Activated naive CD8-positive, alpha-beta T cell treated with anti-CD3 and anti-CD28 coated beads, Interleukin-2, amount 50 U/mL, for 24 hours (primary cell): ENCODE measurements at places on chromosomes 11 and 22.

DNA sequence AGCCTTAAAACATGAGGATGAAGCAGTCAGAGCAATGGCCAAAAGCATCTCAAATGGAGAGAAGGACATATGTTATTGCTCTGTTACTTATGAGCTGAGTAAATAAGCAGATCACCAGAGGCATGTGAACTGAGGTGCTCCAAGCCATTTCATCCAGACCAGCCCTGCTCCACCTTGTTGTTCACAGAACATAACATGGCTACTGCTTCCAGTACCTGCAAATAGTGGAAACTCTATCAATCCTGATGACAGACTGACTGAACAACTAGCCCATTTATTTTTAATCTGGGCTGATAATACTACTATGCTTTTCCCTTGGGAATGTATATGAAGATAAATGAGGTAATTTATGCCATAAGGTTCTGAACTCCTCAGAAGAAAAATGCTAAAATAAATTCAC, 1164.7 kb downstream of the FAM181B start:
- DNase-seq, result no peak
- no peak overlapping the region for H3K27ac ChIP-seq
- no peak overlapping the region for H3K4me3 ChIP-seq
- no peaks in the 10 kb centered on the region for H3K36me3 ChIP-seq
- no peaks in the 10 kb centered on the region for H3K27me3 ChIP-seq
- H3K4me1 ChIP-seq, result no peaks in the 10 kb centered on the region

GRCh38 chr11:114130629-114131277, 71.2 kb downstream of the ZBTB16 start:
- peaks cover 25% of the 10 kb centered on the region for H3K4me1 ChIP-seq
- H3K27ac ChIP-seq, result no peak overlapping the region
- no peaks in the 10 kb centered on the region for H3K36me3 ChIP-seq
- no peak overlapping the region for H3K4me3 ChIP-seq
- DNase-seq, result no peak
- no peaks in the 10 kb centered on the region for H3K27me3 ChIP-seq

GRCh38 chr11:130785380-130786116, 130.7 kb downstream of the SNX19 start:
- no peaks in the 10 kb centered on the region for H3K4me1 ChIP-seq
- H3K4me3 ChIP-seq, result no peak overlapping the region
- H3K36me3 ChIP-seq, result peaks cover 1% of the 10 kb centered on the region
- DNase-seq, result no peak
- H3K27me3 ChIP-seq, result no peaks in the 10 kb centered on the region

GRCh38 chr22:22976033-22976922, 88.7 kb downstream of the IGLL5 start:
- no peaks in the 10 kb centered on the region for H3K4me1 ChIP-seq
- no peak overlapping the region for H3K4me3 ChIP-seq
- no peak overlapping the region for H3K27ac ChIP-seq
- no peaks in the 10 kb centered on the region for H3K36me3 ChIP-seq
- peaks cover 8% of the 10 kb centered on the region for H3K27me3 ChIP-seq

GRCh38 chr11:105372206-105372605, 232.6 kb upstream of the CARD18 start:
- H3K4me3 ChIP-seq, result no peak overlapping the region
- no peak for DNase-seq
- no peak overlapping the region for H3K27ac ChIP-seq
- no peaks in the 10 kb centered on the region for H3K27me3 ChIP-seq

- no peaks in the 10 kb centered on the region for H3K27me3 ChIP-seq
- H3K4me1 ChIP-seq, result peaks cover 11% of the 10 kb centered on the region
- H3K4me3 ChIP-seq, result no peak overlapping the region
- no peak for DNase-seq
- H3K27ac ChIP-seq, result no peak overlapping the region
These were observed 40.5 kb downstream of the DUSP8 start for GRCh38 chr11:1531449-1532013.

- no peak overlapping the region for H3K4me3 ChIP-seq
- no peak overlapping the region for H3K27ac ChIP-seq
- no peaks in the 10 kb centered on the region for H3K36me3 ChIP-seq
- H3K27me3 ChIP-seq, result peaks cover 7% of the 10 kb centered on the region
These were observed 59.2 kb downstream of the NFAM1 start for GRCh38 chr22:42372976-42373375.

DNA sequence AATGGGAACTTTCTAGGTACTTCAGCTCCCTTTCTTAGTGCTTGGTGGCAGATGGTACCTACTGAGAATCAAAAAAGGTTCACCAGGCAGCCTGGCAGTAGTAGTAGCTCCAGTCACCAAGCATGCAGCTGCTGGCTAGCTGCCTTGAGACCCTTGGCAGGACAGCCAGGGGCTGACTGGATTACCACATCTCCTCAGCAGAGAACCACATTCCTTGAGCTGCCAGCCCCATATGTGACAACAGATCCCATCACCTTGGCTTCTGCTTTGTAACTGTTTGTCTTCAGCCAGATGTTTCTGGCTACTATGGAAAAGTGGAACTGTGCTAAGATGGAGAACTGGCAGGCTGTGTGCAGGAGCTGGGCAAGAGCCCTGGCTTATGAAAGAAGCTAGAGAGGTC, 39.6 kb upstream of the CHRM4 start:
- no peak overlapping the region for H3K27ac ChIP-seq
- H3K36me3 ChIP-seq, result peaks cover 19% of the 10 kb centered on the region
- no peaks in the 10 kb centered on the region for H3K4me1 ChIP-seq
- no peak overlapping the region for H3K4me3 ChIP-seq
- DNase-seq, result no peak

DNA sequence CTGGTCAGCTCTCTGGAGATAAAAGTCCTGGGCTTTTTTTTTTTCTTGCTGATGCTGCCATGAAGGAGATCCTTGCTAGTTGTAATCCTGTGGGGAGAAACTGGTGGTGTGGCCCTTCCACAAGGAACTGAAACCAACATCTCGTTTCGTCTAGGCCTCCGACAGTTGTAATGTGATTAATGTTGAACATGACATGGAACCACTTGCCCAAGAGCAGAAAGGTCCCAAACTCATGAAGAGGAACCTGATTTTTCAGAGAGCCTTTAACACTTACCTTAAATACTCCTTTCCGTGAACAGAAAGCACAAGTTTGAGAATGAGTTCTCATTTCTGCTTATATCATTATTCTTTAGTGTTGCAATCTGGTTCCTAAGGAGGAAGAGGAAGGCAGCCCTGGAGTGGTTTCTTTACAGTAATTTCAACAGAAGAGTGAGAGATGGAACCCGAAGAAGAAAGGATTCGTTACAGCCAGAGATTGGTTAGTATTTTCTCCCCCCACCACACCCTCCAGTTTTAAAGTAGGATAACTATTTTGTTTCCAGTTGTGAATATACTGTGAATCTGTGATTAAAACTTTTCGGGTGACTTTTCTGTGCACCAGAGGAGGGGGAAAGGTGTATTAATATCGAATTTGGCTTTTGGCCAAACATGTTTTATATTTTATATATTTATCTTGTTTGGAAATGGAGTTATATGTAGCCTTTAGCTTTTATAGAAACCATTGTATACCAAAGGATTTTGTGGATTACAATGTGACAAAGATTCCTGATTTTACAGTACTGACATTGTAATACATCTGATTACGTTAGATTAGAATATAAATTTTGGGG, 2.0 kb downstream of the KDM2A start:
- peaks cover 30% of the 10 kb centered on the region for H3K36me3 ChIP-seq
- peak overlapping the region; percentile 95 for H3K4me3 ChIP-seq
- DNase-seq, result peak; percentile 34

DNA sequence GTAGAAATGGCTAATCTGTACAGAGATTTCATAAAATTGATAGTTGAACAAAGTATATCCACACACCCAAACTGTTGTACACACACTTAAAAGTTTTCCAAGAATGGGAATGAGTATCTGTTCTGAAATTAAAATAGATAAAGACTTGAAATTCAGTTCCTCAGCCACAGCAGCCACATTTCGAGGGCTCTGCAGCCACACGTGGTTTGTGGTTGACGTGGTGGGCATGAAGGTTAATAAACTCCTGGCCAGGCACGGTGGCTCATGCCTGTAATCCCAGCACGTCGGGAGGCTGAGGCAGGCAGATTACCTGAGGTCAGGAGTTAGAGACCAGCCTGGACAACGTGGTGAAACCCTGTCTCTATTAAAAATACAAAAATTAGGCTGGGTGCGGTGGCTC, 24.0 kb downstream of the TPST2 start:
- no peaks in the 10 kb centered on the region for H3K27me3 ChIP-seq
- no peak overlapping the region for H3K4me3 ChIP-seq
- DNase-seq, result peak; percentile 35
- no peak overlapping the region for H3K27ac ChIP-seq

DNA sequence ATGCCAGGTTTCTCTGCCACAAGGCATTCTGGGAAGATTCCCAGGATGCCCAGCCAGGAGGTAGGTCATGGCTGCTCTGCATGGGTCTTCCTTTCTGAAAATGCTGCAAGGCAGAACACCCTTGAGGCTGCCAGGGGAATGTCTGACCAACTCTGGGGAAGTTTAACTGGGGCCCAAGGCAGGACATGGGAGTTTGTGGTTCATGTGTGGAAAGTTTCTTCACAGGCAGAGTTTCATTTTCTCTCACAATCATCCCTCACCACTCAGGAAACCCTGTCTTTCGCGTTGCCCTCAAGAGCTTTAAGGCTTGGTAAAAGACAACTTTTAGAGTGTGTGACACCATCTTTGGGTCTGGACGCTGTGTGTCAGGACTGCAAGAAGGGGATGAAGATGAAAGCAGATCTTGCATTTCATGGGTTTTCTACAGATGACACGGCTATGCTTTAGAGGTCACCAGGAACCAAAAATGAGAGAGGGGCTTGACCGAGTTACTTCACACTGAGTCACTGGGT, 133.5 kb downstream of the CD44 start:
- H3K4me3 ChIP-seq, result peak overlapping the region; percentile 58
- H3K27me3 ChIP-seq, result no peaks in the 10 kb centered on the region
- H3K27ac ChIP-seq, result peak overlapping the region; percentile 91
- H3K36me3 ChIP-seq, result no peaks in the 10 kb centered on the region

DNA sequence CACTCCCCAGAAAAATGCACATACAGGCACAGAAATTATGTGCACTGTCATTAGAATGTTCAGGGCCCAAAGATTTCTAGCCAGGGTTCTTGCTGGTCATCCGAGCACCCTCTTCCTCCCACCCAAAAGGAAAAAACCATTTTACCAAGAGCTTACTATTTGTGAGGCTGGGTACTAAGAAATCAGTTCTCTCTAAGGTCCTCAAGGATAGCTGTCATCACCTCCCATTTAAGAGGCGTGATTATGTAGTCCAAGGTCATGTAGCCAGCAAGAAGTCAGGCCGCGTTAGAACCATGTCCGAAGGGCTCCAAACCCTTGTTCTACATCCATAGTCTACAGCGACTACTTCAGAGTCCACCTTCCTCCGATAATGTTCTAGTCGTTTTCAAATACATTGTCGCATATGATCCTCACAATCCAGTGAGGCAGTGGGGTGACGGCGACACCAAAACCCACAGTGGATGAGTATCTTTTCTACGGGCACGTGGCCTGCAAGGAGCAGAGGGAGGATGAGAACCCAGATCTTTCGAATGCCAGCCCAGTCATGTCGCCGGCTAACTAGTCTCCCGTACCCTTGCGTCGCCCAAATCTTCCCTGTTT, 634 bp downstream of the TIMM8B start:
- H3K36me3 ChIP-seq, result peaks cover 75% of the 10 kb centered on the region
- DNase-seq, result peak; percentile 47
- H3K4me1 ChIP-seq, result peaks cover 61% of the 10 kb centered on the region
- H3K27ac ChIP-seq, result peak overlapping the region; percentile 98
- peak overlapping the region; percentile 100 for H3K4me3 ChIP-seq

GRCh38 chr11:17117262-17117661, 39.8 kb upstream of the RPS13 start:
- H3K36me3 ChIP-seq, result peaks cover 21% of the 10 kb centered on the region
- no peak for DNase-seq

DNA sequence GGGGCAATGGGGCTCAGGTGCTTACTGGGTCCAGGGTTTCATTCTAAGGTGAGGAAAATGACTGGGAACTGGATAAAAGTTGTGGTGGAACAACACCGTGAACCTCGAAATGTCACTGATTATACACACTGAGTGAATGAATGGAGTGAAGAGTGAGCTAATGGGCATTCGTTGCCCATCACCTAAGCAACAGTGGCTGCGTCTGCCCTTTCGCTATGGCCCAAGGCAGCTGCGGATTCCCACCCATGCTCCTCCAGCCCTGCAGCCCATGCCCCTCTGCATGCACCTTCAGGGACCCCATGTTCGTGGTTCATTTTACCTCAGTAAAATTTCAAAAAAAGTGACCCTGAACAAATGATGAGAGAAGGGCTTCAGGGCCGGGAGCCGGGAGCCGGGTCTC, 196.3 kb downstream of the CTTN start:
- H3K4me3 ChIP-seq, result no peak overlapping the region
- DNase-seq, result no peak
- H3K27me3 ChIP-seq, result peaks cover 18% of the 10 kb centered on the region
- H3K36me3 ChIP-seq, result no peaks in the 10 kb centered on the region

DNA sequence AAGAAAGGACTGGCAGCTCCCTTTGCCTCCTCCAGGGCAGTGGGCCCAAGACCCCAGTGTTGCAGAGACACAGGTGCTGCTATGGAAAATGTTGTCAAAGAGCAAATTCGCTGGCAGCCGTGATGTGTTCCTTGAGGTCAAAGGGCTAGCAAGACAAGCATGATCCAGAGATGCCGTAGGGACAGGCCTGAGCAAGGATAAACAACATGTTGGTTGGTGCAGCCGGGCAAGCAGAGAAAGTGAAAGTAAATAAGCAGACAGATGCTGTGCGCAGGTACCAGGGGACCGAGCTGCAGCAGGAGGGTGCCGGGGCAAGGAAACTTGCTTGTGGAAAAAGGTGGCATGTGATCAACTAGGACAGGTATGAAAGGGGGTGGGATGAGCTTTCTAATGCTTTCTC, 125.5 kb upstream of the NECTIN1 start:
- H3K27ac ChIP-seq, result no peak overlapping the region
- H3K4me3 ChIP-seq, result no peak overlapping the region
- DNase-seq, result no peak
- H3K27me3 ChIP-seq, result peaks cover 17% of the 10 kb centered on the region

DNA sequence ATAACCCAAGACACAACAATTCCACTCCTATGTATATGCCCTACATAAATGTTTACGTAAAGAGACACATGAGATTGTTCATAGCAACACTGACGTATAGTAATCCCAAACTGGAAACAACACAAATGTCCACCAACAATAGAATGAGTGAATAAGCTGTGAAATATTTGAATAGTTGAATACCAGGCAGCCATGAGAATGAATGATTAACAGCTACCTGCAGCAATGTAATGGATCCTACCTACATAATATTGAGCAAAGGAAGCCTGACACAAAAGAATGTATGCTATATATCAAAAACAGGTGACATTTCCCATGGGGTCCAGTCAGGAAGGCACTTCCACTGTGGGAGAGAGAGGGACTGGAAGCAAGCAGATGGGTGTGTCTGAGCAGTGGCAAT, 92.8 kb upstream of the LINC01488 start:
- H3K4me1 ChIP-seq, result no peaks in the 10 kb centered on the region
- H3K36me3 ChIP-seq, result peaks cover 1% of the 10 kb centered on the region
- peaks cover 3% of the 10 kb centered on the region for H3K27me3 ChIP-seq
- no peak for DNase-seq
- H3K27ac ChIP-seq, result no peak overlapping the region

GRCh38 chr11:61089806-61090491, 12.3 kb upstream of the CD5 start:
- peaks cover 70% of the 10 kb centered on the region for H3K4me1 ChIP-seq
- H3K27ac ChIP-seq, result peak overlapping the region; percentile 76
- peaks cover 9% of the 10 kb centered on the region for H3K36me3 ChIP-seq
- no peaks in the 10 kb centered on the region for H3K27me3 ChIP-seq
- H3K4me3 ChIP-seq, result peak overlapping the region; percentile 87
